ENCODE measurements at places on chromosomes 4 and X. TPM values are rescaled to one million over a fixed set of nuclear protein-coding genes. Genes with fewer than 3 reads are reported as not detected.

ITM2A gene
- 0.50 TPM for polyA plus RNA-seq

- DNase-seq: no peak
Measured at GRCh38 chr4:124459941-124460310, 252.6 kb downstream of the ANKRD50 start.

DNA sequence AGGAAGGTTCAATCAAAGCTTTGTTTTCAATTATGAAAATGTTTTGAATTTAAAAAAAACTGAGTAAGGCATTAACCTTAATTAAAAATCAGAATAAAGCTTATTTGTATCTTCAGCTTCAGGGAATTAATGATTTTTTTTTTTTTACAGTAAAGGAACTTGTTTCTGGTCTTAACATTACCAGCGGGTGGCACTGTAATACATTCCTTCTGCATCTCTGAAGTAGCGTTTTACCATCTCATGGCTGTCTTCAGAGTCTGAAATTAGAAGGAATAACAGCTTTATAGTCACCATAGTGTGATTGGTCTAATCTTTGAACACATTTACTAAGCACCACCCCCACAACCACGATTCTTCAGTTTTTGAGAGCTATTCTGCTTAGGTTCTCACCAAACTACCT, 102.6 kb downstream of the IL1RAPL2 start:
- peak; percentile 39 for DNase-seq

POLN gene
- 1.2 TPM for polyA plus RNA-seq

- no peak for DNase-seq
Measured at GRCh38 chr4:110639207-110640090, 16.6 kb upstream of the PITX2 start.

GRCh38 chrX:153921070-153921469, 5.0 kb downstream of the ARHGAP4 start:
- DNase-seq: no peak

DNA sequence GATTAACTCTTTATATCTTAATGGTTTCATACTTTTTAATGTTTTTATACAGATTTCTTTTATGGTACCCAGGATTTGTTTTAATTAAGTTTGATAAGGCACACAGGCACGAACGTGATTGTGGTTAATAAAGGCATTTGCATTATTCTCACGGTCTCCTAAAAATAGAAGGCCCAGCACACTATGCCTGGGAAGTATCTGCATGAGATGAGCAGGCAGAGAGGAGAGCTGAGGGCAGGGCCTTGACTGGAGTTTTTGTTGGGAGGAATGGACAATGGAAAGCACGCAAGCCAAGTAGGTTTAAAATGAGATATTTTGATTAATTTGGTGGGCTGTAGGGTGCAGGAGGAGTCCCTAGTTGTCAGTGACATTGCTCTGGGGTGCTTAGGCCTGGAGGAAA, 1714.3 kb upstream of the PCDH7 start:
- DNase-seq: no peak

GRCh38 chrX:103783971-103784370, 7.3 kb downstream of the PLP1 start:
- DNase-seq: no peak

DNA sequence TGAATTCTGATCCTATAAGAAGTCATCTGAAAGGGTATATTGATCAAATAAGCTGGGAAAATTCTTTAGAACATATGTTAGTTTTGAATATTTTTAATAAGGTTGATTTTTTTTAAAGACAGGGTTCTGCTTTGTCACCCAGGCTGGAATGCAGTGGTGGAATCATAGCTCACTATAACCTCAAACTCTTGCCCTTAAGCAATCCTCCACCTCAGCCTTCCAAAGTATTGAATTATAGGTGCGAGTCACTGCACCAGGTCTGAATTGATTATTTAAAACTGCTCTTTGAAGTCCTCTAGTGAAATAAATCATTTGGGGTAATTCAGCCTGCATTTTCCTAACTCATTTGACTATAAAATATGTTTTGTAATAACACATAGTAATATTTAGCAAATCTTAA, 812.3 kb downstream of the PDHA2 start:
- no peak for DNase-seq

ATP1B4 gene
- not detected for polyA plus RNA-seq

GRCh38 chr4:65669111-65670019, 924 bp downstream of the EPHA5 start:
- DNase-seq: peak; percentile 1

- no peak for DNase-seq
Measured at GRCh38 chrX:20382518-20383297, 116.0 kb upstream of the RPS6KA3 start.

UCP1 gene
- polyA plus RNA-seq: not detected

DNA sequence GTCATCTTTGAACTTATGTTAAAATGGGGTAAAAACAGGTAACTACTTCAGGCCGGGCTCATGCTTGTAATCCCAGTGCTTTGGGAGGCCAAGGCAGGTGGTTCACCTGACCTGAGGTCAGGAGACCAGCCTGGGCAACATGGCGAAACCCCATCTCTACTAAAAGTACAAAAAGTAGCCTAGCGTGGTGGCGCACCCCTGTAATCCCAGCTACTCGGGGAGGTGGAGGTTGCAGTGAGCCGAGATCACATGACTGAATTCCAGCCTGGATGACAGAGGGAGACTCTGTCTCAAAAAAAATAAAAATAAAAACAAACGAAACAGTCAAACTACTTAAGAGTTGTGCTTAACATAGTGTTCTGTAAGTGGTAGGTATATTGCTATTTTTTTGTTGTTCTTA, 2.5 kb downstream of the DDX3X start:
- DNase-seq: no peak

- DNase-seq: peak; percentile 3
Measured at GRCh38 chr4:129355031-129355430, 259.1 kb downstream of the C4orf33 start.

- peak; percentile 98 for DNase-seq
Measured at GRCh38 chr4:16875487-16875886, 23.0 kb downstream of the LDB2 start.

- DNase-seq: no peak
Measured at GRCh38 chr4:90027565-90027964, 99.6 kb upstream of the CCSER1 start.

Data from fibroblast of lung (primary cell).